ENCODE measurements at places on chromosomes 11 and 22.
A peak's percentile ranks its signal among the peaks of the same experiment; 100 is the strongest.

DNA sequence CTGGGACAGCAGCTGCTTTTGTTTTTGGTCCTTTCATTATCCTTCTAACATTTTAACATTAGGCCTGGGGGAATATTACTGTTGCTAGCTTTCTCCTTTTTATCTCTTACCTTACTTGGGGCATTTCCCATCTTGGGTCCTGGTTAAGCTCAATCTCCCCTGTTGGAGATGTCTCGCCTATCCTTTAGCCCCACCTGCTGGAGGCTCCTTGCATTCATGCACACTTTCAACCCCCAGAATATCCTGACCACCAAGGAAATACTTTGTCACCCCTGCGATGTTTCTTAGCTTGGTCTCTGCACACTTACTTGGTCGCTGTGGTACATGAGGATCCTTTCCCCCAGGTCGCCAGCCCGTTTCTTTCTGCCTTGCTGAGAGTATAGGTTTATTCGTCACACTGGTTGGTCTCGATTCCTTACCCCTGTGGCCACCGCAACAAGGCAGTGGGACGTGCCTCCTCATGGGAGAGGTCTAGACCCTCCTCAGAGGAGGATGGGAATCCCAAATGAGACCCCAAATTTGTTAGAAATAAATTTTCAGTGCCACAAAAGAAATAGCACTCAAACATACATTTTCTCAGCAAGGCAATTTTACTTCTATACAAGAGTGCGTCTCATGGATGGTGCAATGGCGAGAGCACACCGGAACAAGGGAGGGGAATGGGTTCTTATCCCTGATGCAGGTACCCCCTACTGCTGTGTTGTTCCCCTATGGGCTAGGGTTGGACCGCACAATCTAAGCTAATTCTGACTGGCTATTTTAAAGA is 5.4 kb upstream of the TXN2 start:
- DNase-seq: peak; percentile 56

GRCh38 chr11:100681064-100681502 is 6.0 kb upstream of the ARHGAP42 start:
- DNase-seq: peak; percentile 25

- DNase-seq: no peak
Measured at GRCh38 chr22:30372915-30373314, 14.3 kb downstream of the RNF215 start.

- DNase-seq: no peak
Measured at GRCh38 chr11:2684581-2684980, 15.2 kb downstream of the KCNQ1OT1 start.

GRCh38 chr22:29112121-29112520 is 39.3 kb downstream of the KREMEN1 start:
- DNase-seq: no peak

All from activated CD4-positive, alpha-beta T cell treated with anti-CD3 and anti-CD28 coated beads, Interleukin-2, amount 50 U/mL, for 16 hours (primary cell).